ENCODE measurements at places on chromosomes 1 and 21.

DNA sequence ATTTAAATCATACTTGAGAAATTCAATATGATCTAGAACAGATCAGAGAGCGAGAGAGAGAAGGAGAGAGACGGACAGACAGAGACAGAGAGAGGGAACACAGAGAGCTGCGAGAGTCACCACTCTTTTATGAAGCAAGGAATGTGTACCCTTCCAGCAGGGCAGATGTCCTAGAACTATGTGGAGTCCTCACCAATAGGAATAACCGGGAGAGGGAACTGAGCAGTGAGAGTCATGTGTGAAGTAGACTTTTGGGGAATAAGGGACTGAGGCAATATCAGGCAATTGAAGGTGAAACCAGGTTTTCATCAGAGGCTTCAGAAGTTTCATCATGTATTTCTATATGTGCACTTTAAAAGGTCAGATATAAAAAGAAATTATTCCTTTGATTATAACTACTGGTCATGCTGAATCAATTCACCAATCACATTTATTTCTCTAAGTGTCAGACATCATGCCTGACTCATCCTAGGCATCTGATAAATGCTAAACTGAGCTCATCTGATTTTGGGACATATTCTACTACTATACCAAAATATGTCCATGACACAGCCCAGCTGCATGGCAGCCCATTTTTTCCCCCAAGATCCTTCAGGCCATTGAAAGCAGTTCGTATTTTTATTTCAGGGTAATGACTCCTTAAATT is 22.4 kb downstream of the VTCN1 start:
- no peak for DNase-seq

GRCh38 chr1:167708940-167709389 is 12.8 kb upstream of the MPZL1 start:
- DNase-seq: no peak

DNA sequence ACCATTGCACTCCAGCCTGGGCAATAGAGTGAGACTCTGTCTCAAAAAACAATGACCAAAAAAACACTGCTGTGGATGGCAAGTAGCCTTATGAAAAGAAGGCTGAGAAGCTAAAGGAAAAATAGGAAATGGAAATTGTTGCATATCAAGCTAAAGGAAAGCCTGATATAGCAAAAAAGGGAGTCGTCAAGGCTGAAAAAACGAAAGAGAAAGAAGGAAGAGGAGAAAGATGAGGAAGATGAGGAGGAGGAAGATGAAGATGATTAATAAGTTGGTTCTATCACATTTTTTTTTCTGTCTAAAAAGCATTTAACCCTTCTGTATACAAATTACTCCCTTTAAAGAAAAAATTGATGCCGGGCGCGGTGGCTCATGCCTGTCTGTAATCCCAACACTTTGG is 10.2 kb upstream of the PRDX1 start:
- no peak for DNase-seq

DNA sequence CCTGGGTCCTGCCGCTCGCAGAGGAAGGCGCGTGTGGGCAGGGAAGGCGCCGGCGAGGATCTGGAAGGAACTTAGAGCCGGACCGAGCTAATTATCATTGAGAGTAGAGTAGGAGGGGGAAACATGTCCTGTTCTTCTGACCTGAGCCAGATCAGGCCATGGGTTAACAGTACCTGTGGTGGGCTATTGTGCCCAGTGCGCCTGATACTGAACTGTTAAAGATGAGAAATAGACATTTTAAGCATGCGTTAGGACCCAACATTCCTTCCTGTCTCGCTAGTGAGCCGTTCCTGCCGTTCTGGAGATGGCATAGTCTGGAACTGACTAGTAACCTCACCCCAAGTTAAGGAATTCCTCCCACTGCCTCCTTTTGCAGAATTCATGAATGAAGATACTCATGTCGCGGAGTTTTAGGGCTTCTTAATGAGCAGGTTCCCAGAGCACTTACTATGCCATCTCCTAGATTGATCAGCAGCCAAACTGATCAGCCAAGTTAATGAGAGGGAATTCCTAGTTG is 870 bp downstream of the STRIP1 start:
- DNase-seq: no peak

DNA sequence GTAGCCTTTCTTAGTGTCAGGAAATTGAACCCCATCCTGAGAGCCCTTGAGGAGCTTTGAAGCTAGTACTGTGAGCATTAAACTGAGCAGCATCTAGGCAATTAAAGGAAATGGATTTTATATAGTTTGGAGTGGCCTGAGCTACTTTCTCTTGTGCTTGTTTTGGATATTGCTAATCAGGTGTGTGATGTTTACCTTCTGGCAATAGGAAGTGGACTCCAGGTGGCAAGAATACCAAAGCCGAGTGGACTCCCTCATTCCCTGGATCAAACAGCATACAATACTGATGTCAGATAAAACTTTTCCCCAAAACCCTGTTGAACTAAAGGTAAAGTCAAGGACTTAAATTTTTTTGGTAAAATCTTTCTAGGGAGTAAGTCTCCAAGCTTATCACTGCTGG is 79.4 kb downstream of the MACF1 start:
- DNase-seq: no peak

- no peak for DNase-seq
Observed at GRCh38 chr1:41598325-41598724, 113.8 kb upstream of the EDN2 start.

DNA sequence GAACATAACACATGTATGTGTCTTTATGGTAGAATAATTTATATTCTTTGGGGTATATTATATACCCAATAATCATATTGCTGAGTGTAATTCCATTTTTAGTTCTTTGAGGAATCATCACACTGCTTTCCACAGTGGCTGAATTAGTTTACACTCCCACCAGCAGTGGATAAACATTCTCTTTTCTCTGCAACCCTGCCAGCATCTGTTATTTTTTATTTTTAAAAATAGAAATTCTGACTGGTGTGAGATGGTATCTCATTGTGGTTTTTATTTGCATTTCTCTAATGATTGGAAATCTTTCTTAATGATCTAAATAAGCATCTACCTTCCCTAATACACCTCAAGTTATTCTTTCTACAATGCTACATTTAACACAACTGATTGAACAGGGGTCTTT is 346.2 kb upstream of the LYPLAL1 start:
- DNase-seq: no peak

GRCh38 chr1:160400223-160400645 is at the start of gene VANGL2:
Gene VANGL2 (plus strand): TSS chr1:160400564. CDS start chr1:160415838, 15,274 bp downstream.
- no peak for DNase-seq

GRCh38 chr1:208988811-208989222 is 594.7 kb upstream of the CAMK1G start:
- DNase-seq: no peak

GRCh38 chr1:6603915-6604558 is 1.4 kb upstream of the KLHL21 start:
- DNase-seq: peak; percentile 69

GRCh38 chr1:209335178-209335577 is 248.3 kb upstream of the CAMK1G start:
- DNase-seq: no peak

DNA sequence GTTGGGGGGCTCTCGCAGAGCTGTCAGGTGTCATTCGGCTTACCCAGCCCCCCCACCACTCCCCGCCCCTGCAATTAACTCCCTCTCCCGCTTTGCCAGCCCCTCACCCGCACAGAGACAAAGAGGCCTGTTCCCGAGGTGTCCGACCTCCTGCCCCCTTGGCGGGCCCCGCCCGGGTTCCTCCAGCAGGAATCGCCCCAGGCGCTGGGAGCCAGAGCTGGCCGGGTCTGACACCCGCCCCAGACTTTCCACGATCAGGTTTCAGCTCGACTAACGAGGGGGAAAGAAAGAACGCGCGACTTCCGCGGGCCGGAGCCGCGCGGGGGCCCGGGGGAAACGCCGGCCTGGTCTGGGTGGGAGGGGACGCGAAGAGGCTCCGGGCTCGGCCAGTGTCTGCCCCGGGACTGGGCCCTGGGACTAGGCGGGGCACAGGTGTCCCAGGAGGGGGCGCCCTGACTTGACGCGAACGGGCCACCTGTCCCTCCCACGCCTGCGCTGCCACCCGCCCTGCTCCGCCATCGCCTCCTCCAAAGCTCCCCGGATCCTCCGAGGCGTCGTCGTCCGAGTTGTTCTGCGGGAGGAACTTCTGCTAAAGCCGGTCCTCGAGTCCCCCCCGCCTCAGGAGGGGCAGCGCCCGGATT is 36.4 kb upstream of the HHAT start:
- DNase-seq: peak; percentile 89

DNA sequence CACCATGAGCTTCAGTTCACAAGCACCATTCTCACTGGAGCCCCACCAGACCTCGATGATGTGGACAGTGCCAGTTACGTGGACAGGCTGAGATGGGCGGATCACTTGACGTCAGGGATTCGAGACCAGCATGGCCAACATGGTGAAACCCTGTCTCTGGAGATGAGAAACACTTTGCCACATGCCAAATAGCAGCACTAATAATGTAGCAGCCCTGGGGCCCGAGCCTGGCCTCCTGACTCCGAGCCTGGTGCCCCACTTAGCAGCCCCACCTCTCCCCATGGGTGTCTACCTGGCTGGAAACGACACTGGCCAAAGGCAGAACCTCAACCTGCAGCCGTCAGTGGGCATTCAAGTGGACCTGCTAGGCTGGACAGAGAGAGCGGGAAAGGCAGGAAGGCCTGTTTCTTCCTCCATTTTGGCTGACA is 129.1 kb downstream of the TOMM20 start:
- no peak for DNase-seq

DNA sequence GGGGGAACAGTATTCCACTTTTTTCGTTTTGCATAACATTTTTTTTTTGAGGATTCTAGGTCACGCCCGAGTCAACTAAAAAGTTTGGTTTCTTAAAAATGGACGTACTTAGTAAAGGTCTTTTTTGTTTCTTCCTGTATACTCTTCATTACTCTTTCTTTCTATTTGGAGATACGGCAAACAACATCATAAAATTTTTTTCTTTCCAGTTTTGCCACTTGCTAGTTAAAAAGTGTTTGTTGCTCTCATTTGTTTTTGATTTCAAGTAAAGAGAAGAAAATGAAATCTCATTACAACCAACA is 788 bp upstream of the MPC2 start:
- no peak for DNase-seq

All from H1 (cell line).